ENCODE measurements at places on chromosomes 5 and 9. TPM values are rescaled to one million over a fixed set of nuclear protein-coding genes. Genes with fewer than 3 reads are reported as not detected.

- DNase-seq, result no peak
Observed at GRCh38 chr5:169717288-169717687, 80.2 kb downstream of the DOCK2 start.

- no peak for DNase-seq
Observed at GRCh38 chr5:34583167-34583566, 73.0 kb upstream of the RAI14 start.

GRCh38 chr9:84357275-84357674 is 16.7 kb upstream of the SLC28A3 start:
- DNase-seq, result peak; percentile 26

GRCh38 chr5:5658226-5658625 is 235.7 kb downstream of the ICE1 start:
- no peak for DNase-seq

DNA sequence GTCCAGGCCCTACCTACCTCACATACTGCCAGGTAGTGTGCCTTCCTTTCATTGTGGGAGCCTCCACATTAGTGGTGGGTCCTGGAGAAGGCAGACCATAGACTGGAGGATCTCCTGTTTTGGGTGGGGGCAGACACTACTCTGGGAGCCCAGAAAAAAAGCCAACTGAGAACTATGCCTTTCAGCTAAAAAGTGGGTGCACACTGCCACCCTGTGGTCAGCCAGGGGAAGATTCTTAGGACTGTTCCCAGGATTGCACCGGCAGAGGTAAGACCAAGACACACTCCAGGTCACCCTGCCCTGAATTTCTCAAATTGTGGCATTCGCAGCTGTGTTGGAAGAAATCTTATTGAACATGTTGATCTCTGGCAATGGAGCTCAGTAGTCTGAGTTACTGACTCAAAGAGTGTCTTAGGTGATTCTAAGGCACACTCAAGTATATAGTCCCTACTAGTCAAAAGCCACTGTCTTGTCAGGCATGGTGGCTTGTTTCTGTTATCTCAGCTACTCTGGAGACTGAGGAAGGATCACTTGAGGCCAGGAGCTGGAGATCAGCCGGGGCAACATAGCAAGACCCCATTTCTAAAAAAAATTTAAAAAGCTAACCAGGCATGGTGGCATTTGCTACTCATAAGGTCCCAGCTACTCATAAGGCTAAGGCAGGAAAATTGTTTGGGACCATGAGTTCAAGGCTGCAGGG is 3.6 kb downstream of the SIGMAR1 start:
- no peak for DNase-seq

- no peak for DNase-seq
Observed at GRCh38 chr9:35917261-35917660, 8.0 kb downstream of the SPAAR start.

DNA sequence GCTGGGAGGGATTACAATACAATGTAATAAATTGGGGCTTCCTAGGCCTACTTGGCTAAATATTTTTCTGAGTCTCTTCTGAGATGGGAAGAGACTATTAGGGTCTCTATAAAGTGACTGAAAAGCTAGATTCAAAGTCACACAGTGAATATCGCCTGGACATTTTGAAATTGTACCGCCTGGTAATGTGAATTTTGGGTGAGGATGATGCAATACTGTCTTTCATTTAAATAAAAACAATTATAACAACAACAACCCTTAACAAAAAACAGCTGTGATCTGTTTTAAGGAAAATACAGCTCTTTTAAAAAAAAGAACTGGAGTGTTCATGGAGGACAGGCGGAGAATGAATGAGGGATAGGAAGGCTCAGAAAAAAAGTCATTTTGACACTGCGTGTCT is 615.0 kb downstream of the RAB3C start:
- DNase-seq, result no peak

The ZNF658 gene
- 1.2 TPM for total RNA-seq

Measured in epithelial cell of proximal tubule (primary cell).